ENCODE measurements at places on chromosomes 12 and 14.

DNA sequence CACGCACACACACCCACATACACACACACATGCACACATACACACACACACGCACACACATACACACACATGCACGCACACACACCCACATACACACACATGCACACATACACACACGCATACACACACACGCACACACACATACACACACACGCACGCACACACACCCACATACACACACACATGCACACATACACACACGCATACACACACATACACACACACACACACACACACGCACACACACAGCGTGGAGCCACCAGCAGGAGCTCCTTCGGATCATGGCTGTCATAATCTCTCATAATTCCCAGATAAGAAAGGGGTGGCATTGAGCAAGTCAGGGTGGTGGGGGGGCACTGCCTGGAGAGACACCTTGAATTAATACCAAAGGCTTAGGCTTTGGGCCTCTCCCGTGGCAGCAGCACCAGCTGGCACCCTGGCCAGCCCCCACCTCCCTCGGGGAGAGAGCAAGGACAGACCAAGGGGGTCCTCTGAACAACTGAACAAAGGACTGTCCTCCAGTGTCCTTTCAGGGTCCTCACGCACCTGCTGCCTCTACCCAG lies 21.9 kb downstream of the ANO2 start:
- no peak for DNase-seq

DNA sequence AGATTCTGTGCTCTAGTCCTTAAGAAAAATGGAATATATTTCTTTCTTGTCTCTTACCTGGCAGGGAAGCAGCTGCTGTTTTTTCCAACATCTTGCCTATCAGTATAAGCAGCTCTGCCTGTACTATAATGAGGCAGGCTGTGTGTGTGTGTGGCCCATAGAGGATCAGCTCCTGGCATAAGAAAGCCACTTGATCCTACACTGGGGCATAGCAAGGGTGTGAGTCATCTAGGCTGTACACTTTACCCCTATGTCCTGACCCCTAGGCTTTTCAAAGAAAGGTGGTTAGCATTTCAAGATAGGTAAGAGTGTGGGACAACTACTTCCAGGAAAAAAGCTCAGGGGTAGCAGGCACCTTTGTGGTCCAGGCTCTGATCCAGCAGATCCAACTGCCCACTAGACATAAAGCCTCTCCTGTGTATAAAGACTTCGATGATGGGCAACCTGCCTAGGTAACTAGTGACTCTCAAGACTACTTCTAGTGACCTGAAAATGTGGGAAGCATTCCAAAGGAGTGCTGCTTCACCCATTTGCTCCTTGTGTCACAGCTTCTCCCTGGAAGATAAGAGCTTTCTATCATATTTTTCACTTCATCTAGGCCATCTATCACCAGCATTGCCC lies 4.9 kb upstream of the SENP1 start:
- DNase-seq, result no peak

GRCh38 chr14:50937325-50937724 lies 7.0 kb downstream of the PYGL start:
- peak; percentile 80 for DNase-seq

GRCh38 chr12:15278816-15279658 lies 43.3 kb upstream of the PTPRO start:
- no peak for DNase-seq

- DNase-seq, result peak; percentile 21
These were observed 499.5 kb downstream of the AACS start for GRCh38 chr12:125564753-125565152.

GRCh38 chr14:100135073-100135472 lies 24.4 kb downstream of the DEGS2 start:
- no peak for DNase-seq

DNA sequence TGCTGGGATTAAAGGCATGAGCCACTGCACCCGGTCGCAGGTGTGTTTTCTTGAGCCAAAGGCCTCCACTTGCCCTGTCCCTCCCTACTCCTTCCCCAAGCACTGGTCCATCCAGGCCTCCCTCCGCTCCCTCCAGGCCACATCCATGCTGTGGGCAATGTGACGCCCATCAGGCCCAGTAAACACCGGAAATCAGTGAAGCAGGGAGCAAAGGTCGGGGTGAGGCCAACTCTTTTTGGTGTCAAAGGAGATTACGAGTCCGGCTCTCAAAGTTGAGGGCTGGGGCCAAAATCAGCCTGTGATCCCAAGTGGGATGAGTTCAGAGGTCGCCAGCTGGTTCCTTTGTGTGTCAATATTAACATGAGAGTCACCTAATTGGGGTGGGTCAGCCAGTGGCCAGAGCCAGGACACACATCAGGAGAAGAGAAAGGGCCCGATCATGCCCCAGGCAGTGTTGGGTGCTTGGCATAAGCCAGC lies 195.7 kb downstream of the RBM19 start:
- DNase-seq, result no peak

DNA sequence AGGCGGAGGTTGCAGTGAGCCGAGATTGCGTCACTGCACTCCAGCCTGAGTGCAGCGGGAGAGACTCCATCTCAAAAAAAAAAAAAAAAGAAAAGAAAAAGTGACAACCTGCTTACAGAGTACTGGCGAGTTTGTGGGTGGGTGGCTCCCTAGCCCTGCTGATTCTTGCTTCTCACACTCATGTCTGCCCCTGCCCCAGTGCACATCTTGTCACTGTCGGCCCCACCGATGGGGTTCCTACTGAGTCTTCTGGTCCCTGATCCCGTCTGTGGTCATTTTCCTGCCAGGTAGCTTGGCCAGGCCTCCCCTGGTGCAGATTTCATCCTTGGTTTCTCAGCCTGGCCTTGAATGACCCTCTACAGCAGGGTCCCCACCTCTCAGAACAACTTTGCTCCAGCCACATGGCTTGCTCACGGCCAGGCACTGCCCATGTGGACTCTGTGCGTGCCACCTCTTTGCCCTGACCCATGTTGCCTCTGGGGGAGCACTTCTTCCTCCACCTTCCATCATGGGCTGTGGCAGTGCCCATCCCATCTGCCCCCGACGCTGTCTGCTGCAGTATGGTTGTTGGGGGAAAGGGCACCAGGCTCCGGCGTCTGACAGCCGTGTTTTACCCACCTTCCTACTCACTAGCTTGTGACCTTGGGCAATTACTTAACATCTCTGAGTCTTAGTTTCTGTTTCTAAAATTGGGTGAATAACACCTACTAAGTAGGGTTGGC lies 2.1 kb upstream of the PTPN6 start:
- peak; percentile 87 for DNase-seq

DNA sequence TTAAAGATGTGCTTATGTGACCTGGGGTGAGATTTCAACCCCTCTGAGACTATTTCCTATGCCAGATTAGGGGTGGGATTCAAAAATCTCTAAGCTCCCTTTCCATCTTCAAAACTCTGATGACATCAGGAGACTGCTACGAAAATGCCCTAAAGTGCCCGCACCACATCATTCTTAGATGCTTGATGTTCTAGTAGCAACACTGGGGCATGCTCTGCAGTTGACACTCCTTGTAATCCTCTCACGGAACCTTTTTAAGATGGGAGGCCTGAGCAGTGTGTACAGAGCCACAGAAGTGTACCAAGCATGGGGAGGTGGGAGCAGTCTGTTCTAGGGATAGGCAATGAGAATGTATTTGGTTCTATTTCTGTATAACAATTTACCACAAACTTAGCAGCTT lies 12.2 kb downstream of the FOS start:
- DNase-seq, result no peak

GRCh38 chr14:21015312-21015711 lies 9.5 kb downstream of the NDRG2 start:
- peak; percentile 74 for DNase-seq

- DNase-seq, result no peak
These were observed 121.2 kb downstream of the PRICKLE1 start for GRCh38 chr12:42468341-42468821.

DNA sequence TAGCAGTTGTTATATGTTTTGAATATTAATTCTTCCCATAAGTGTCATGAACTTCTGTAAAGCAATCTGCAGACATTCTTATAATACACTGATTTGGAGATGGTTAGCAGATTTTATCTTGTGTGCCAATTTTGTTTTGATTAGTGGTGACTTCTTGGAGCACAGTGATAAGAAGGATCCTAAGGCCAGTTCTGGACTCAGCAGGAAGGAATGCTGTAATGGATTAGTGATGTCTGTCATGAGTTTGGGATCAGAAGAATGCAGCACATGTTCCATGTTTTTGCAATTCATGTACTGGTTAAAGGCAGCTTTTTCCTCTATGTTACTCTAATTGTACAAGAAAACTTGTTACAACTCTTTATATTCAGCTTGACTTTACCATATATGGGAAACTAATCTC lies 91.5 kb downstream of the UNC79 start:
- no peak for DNase-seq

DNA sequence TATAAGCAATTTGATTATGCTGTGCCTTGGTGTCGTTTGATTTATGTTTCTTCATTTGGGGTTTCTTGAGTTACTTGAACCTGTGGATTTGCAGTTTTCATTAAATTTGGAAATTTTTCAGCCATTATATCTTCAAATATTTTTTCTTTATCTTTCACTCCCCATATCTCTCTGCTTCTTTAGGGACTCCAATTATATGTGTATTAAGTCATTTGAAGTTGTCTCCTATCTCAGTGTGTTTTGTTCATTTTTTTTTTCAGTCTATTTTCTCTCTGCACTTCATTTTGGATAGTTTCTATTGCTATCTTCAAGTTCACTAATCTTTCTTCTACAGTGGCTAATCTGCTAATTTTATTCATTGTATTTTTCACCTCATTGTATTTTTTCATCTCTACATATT lies 29.4 kb upstream of the RTRAF start:
- DNase-seq, result no peak

GRCh38 chr12:592024-592505 lies 71.2 kb downstream of the NINJ2 start:
- DNase-seq, result no peak

DNA sequence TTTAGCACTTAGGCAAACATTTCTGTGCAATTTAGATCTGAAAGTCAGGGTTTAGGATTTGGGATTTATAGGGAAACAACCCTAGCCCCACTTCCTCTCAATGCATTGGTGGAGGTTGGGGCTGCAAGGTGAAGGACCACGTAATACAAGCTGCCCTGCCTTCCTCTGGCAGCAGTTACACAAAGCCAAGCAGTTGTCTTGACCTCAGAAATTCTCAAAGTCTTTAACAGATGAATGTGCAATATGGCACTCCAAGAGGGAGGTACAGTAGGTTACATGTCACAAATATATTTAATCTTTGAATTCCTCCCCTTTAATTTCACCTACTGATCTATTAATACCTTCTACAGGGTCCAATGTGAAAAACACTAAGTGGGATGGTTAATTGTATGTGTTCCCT lies 23.9 kb downstream of the IFNG-AS1 start:
- DNase-seq, result no peak

DNA sequence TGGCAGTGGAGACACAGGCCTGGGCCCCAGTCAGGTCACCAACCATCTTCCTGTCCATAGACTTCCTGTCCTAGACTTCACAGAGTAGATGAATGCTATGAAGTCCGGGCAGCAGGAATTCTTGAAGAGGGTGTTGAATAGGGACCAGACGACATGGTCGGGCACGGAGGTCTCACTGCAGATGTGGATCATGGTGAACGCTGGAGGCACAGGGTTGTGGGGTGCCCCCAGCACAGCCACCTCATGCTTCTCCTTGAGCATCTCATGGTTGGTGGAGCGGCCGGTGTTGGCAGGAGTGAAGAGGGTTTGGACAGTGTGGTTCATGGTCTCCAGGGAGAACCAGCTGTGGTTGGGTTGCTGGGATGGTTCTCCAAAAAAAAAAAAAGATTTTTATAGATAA lies 55.8 kb upstream of the AMIGO2 start:
- DNase-seq, result no peak

- peak; percentile 90 for DNase-seq
These were observed 99.1 kb upstream of the NAP1L1 start for GRCh38 chr12:76183459-76184186.

GRCh38 chr12:75725521-75726111 lies 214.2 kb upstream of the KRR1 start:
- no peak for DNase-seq

DNA sequence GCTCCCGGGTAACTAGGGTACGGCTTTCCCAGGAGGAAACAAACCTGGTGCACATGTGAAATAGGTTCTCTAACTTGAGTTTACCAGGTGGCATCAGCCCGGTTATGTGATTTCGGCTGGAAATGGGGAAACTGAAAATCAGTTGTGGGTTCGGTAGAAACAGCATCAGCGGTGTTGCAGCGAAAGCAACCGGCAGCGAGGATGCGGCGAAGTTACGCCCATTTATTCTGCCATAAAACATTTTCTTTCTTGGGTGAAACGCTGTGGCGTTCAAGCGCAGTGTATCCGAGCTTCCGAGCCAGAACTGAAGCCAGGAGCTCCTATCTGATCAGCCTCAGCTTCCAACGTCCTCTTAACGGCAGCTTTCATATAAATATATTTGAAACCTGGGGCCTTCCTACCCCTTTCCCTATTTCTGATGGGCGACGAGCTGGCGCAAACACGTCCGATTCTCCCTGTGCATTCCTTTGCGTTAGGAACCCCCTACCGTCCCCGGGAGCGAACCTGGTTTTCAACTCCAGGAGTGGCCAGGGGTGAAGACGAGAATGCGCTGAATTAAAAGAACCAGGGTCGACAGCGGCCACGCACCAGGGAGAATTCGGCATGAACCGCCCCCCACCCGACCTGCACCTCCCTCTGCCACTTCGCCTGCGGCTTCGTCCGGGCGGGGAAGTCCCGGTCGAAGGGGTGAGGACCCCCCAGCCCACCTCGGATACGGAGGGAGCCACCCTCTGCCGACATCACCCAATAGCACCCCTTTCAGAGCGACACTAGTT lies 1.6 kb downstream of the DPF3 start:
- no peak for DNase-seq

DNA sequence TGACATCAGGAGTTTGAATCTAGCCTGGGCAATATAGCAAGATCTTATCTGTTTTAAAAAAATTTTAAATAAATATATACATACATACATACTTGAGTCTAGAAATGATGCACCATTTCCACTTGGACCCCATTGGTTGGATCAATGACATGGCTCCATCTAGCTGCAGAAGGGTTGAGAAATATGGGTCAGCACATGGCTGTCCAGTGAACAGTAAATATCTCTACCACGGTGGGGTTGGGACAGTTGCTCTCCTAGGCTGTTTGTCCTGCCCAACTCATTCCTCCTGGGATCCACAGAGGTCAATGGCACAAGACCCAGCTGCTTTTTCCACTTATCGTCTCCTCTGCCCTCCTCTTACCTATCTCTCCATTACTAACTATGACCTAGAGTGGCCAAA lies 23.6 kb downstream of the PLEKHH1 start:
- DNase-seq, result no peak

GRCh38 chr12:57603815-57604453 lies 690 bp upstream of the DTX3 start:
- DNase-seq, result no peak

GRCh38 chr14:77059276-77059915 lies 30.9 kb upstream of the IRF2BPL start:
- DNase-seq, result peak; percentile 69
